ENCODE measurements at places on chromosomes 12 and 14. TPM values are rescaled to one million over a fixed set of nuclear protein-coding genes. Genes with fewer than 3 reads are reported as not detected.

The PTGER2 gene
- polyA plus RNA-seq, result 0.23 TPM

The PRB2 gene
- polyA plus RNA-seq, result not detected

The CLSTN3 gene
- polyA plus RNA-seq, result 7.1 TPM

DNA sequence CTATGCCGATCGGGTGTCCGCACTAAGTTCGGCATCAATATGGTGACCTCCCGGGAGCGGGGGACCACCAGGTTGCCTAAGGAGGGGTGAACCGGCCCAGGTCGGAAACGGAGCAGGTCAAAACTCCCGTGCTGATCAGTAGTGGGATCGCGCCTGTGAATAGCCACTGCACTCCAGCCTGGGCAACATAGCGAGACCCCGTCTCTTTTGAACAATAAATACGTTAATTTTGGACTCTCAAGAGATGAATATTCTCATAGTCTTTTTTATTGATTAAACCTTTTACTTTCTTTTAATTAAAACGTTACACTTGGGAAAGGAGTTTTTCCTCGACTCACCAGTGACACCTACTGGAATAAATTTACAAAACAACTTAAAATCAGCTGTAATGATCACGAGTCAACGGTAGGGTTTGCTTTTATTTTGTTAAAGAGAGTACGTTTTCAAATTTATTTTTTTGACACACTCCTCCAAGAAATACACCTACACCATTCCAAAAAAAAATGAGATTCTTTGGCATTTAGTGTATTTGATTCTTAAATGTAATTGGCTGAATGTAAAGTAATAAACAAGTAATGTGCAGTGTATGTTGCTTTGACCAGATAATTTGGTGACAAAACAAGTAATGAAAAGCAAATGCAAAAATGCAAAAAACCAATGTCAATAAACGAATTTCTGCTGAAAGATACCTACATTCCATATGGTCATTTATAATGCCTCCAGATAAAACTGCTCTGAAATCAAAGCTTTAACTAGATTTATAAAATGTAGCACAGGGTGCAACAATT lies 687 bp upstream of the RPS29 start:
- DNase-seq, result peak; percentile 67

DNA sequence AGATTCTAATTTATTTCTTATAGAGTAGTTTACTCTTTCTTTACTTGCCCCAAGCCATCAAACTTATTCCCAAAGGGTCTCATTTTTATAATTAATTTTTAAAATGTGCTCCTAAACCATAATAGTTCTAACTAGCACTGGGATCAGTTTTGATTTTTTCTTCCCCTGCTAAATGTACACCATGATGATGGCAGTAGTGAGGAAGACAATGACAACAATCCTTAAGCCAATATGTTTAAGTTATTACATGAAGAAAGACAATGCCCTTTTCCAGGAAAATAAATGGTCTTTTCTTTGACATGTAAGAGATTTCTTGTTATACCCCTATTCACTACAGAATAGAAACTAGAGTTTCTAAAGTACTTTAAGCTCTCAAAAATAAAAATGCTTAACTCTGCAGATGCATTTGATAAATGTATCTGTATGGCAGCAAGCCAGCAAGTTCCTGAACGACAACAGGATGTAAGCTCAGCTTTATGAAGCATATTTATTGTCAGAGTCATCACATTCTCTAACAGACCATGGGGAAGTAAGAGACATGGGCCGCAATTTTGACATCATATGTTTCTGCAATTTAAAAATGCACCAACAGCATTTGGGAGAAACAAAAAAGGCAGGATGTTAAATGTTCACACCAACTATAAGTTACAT lies 36.0 kb upstream of the SNX6 start:
- no peak for DNase-seq

The CAPZA3 gene
- polyA plus RNA-seq, result not detected

GRCh38 chr12:22101749-22102243 lies 55.8 kb downstream of the CMAS start:
- no peak for DNase-seq

GRCh38 chr12:96420277-96420835 lies 20.1 kb upstream of the CDK17 start:
- DNase-seq, result no peak

The ITGB7 gene
- polyA plus RNA-seq, result 274 TPM

The DPF3 gene
- 2.0 TPM for polyA plus RNA-seq

DNA sequence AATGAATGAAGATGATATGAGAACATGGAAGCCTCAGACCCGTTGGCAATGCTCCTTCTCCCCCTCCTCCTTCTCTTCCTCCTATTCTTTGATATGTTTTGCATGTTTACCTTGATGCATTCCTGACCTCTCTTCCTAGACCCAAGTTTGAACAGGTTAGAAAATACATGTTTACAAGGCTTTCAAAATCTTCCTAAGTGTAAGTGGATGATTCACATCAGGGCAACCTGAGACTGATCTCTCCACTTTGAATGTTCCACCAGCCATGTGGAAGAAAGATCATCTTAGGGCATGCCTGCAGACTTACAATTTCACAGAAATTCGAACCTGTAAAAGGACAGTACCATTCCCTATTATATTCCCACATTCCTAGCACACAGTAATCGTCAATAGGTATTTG lies 18.0 kb upstream of the LDHB start:
- no peak for DNase-seq

The ARHGDIB gene
- polyA plus RNA-seq, result 1,209 TPM

- no peak for DNase-seq
These were observed 135.5 kb downstream of the PAWR start for GRCh38 chr12:79555028-79555925.

The LRCOL1 gene
- not detected for polyA plus RNA-seq

- no peak for DNase-seq
These were observed 618 bp downstream of the SEC23A start for GRCh38 chr14:39102265-39102968.

DNA sequence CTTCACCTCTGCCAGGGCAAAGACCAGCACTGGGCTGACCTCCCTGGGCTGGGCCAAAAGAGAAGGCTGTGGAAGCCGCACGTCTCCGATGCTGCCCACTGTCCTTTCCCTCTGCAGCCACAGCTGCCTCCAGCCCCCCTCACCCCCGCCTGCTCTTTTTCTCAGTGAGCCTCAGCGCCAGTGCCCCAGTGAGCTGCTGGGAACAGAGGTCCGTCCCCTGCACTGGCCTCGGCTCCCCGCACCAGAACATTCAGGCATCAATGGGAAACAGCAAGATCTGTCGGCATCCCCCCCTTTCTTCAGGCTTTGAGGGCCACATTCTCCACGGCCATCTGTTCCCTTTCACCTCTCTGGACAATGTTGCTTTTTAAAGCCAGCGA lies 398.1 kb downstream of the ZFP36L1 start:
- no peak for DNase-seq

DNA sequence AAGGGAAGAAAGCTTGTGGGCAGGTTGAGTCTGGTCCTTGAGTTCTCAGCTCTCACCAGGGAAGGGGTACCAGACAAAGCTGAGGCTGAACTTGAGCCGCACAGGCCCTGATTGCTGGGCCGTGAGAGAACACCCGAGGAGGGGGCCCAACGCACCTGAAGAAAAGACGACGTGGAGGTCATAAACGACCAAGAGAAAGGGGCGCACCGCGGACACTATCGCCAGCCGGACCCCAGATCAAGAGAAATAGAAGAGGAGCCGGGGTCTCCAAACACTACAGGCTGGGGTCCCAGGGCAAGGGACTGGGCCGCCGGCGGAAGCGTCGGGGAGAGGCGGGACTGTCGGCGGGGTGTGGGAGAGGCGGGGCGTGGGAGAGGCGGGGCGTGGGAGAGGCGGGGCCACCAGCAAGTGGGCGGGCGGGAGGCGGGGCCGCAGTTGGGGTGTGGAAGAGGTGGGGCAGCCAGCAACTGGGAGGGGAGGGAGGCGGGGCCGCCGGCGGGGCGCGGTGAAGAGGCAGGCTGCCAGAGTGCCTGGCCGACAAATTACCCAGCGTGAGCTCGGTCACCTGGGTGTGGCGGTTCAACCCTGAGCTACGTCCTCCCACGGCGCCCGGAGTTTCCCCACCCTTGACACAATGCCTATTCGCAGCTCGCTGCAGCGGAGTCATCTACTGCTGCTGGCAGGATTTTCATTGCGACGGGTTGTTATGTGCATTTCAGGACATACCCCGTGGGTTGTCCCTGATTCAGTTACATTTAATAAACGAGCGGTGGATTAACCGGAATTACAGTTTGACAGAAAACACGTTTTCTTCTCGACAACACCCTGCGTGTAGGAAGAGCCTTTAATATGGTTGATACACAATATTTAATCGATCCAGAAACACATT lies 15.5 kb upstream of the NEMF start:
- DNase-seq, result peak; percentile 92

GRCh38 chr14:97703006-97703760 lies 906.0 kb downstream of the VRK1 start:
- DNase-seq, result peak; percentile 53

DNA sequence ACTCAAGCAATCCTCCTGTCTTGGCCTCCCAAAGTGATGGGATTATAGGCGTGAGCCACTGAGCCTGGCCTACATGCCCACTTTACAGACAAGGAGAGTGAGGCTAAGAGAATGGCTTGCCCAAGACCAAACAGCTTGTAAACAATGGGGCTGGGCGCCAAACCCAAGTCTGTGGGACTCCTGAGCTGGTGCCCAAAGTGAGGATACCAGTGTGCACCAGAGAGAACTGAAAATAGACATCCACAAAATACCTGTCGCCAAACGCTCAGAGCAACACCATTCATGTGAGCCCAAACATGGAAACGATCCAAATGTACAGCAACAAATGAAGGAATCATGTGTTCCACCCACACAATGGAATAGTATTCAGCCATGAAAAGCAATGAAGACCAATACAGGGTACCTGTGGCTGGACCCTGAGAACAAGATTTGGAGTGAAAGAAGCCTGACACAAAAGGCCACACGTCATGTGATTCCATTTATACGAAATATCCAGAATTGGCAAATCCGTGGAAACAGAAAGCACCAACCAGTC lies 38.2 kb downstream of the CCNK start:
- DNase-seq, result no peak
